Activated naive CD8-positive, alpha-beta T cell treated with anti-CD3 and anti-CD28 coated beads for 36 hours (primary cell): ENCODE measurements at places on chromosomes 4 and X. TPM values are rescaled to one million over a fixed set of nuclear protein-coding genes. Genes with fewer than 3 reads are reported as not detected.

Gene FSTL5
- not detected for total RNA-seq

Gene COL4A6
- total RNA-seq = not detected

DNA sequence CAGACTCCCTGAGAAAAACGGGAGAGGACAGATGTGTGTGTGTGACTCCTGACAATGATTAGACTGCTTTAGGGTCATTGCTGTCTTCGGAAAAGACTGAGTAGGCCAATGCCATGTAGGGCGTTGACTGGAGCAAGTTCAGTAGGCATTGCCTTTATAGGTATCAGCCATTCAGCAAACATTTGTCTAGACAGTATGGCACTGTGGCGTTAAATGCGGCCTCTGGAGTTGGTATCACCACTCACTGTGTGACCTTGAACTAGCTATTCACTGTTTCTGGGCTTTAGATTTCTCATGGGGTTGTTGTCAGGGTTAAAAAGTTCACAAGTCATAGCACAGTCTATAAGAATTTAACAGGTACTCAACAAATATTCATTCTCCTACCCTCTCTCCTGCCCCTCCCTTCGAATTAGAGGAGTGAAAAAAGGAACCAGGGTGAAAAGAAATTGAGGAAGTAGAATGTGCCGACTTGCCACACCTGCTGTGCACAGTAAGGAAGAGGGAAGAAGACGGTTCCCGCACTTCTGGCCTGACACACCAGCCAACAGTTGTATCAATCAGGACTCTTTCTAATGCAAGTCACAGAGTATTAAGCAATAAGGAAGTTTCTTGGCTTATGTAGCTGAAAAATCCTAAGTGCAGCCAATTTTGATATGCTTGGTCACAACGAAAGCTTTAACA lies 83.2 kb upstream of the PLAC8 start:
- DNase-seq = no peak
- H3K4me3 ChIP-seq = no peak overlapping the region
- peaks cover 1% of the 10 kb centered on the region for H3K36me3 ChIP-seq
- no peaks in the 10 kb centered on the region for H3K27me3 ChIP-seq
- no peak overlapping the region for H3K27ac ChIP-seq

GRCh38 chrX:16204538-16204937 lies 37.3 kb downstream of the MAGEB17 start:
- H3K4me3 ChIP-seq = no peak overlapping the region
- peaks cover 4% of the 10 kb centered on the region for H3K27me3 ChIP-seq
- H3K36me3 ChIP-seq = no peaks in the 10 kb centered on the region

GRCh38 chr4:517806-518070 lies 18.7 kb downstream of the PIGG start:
- no peaks in the 10 kb centered on the region for H3K4me1 ChIP-seq
- H3K36me3 ChIP-seq = peaks cover 47% of the 10 kb centered on the region
- H3K27ac ChIP-seq = no peak overlapping the region
- no peak for DNase-seq

DNA sequence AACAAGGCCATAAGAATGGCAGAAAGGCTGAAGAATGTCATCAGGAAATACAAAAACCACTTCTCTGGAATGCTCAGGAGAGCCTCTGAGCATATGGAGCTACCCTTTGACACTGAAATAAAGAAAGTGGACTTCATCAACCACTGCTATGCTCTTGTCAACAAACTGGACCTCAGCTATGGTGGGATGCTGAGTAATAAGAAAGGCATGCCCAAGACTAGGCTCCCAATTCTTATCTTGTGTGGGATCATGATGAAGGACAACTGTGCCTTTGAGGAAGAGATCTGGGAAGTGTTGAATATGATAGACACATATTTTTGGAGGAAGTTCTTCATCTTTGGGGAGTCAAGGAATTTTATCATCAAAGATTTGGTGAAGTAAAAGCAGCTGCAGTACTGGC lies 86.9 kb upstream of the MAGEB16 start:
- no peaks in the 10 kb centered on the region for H3K36me3 ChIP-seq
- no peak overlapping the region for H3K4me3 ChIP-seq
- no peak overlapping the region for H3K27ac ChIP-seq
- H3K27me3 ChIP-seq = no peaks in the 10 kb centered on the region
- no peaks in the 10 kb centered on the region for H3K4me1 ChIP-seq

- H3K4me1 ChIP-seq = no peaks in the 10 kb centered on the region
- DNase-seq = no peak
- no peak overlapping the region for H3K4me3 ChIP-seq
- H3K27ac ChIP-seq = no peak overlapping the region
These were observed 224.6 kb downstream of the IL15 start for GRCh38 chr4:141860974-141861373.
